ENCODE measurements at places on chromosomes 1 and 21. TPM values are rescaled to one million over a fixed set of nuclear protein-coding genes. Genes with fewer than 3 reads are reported as not detected.

LCE2B gene
- total RNA-seq, result not detected

MRAP gene
- not detected for total RNA-seq

CYYR1 gene
- not detected for total RNA-seq

IGSF21 gene
- not detected for total RNA-seq

PGLYRP4 gene
- not detected for total RNA-seq

DMRTA2 gene
- not detected for total RNA-seq

WDTC1 gene
- total RNA-seq, result 9.9 TPM

S100A10 gene
- total RNA-seq, result 77.2 TPM

ADAMTS5 gene
- total RNA-seq, result 1.1 TPM

WDR77 gene
- 73.6 TPM for total RNA-seq

All from IMR-90 (cell line).